Amniotic epithelial cell (primary cell): ENCODE measurements at places on chromosomes 11 and 22.

DNA sequence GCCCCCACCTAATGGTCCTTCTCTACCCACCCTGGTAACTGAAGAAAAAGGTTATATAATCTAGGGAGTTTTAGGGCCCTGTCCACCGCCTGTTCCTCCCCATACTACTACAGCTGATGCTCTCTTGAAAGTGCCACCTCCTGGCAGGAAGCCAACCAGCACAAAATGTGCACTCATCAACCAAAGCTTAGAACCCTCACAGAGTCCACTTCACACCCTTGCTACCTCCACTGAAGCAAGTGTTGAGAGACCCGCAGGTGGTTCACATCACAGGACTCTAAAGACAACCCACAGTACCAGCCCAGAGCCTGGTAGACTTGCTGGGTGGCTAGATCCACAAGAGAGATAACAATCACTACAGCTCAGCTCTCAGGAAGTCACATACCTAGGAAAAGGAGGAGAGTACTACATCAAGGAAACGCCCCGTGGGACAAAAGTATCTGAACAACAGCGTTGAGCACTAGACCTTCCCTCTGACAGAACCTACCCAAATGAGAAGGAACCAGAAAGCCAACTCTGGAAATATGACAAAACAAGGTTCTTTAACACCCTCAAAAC, 17.5 kb upstream of the OR10W1 start:
- no peak for DNase-seq

DNA sequence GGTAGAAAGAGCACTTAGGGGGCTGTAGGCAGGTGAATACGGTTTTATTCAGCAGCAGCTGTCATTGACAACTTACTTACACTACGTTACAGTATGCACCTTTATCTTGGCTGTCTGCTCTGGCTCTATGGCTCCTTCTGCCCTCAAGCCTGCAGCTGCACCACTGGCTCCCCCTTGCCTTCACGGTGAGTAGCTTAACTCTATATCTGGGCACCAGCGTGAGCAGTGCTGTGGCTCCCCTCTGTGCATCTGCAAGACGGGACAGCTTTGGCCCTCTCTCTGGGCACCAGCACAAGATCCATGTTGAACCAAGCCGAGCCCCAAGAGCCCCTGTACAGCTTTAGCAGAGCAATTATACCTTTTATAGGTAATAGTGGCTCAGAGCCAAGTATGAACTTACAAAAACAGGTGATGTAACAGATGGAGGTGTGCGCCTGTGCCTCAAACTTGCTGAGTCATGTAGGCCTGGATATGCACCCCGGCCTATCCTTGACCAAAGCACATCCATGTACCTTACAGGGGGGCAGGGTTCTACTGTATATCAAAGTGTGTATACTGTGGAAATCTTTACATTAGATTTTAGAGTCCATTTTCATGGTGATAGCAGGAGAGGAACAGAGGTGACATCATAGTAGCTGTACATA, 96.9 kb upstream of the CTSC start:
- DNase-seq: no peak

GRCh38 chr11:120932305-120932915, 91.5 kb upstream of the TBCEL start:
- DNase-seq: no peak

- DNase-seq: no peak
Measured at GRCh38 chr11:95922099-95922498, 1.8 kb downstream of the MTMR2 start.

DNA sequence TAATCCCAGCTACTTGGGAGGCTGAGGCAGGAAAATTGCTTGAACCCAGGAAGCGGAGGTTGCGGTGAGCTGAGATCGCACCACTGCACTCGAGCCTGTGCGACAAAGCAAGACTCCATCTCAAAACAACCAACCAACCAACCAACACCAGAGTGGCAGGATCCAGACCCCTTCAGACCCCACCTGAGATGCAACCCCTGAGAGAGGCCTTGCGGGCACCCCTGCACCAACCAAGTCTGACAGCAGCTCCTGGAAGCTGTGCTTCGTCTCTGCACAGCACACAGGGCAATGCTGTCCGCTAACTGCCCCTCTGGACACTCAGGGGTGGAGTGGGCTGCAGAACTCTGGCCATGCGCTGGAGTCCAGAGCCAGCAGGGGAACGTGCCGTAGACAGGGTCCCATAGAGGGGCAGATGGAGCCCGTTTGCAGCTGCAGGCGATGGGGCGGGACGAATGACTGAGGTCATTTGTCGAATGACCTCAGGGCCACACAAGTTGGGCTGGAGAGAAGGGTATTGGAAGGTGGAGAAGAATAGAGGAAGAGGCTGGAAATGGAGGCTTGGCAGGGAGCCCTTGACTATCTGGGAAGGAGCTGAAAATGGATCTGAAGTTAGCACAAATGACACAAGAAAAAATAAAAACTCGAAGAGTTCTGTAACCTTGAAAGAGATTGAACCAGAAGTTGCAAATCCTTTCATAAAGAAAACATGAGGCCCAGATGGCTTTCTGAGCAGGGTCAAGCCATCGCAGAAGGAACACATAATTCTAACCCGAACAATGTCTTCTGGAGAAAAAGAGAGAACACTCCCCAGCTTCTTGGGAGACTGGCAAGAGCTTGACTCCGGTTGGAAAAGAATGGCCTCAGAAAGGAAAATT, 199.7 kb downstream of the CTTN start:
- DNase-seq: no peak

DNA sequence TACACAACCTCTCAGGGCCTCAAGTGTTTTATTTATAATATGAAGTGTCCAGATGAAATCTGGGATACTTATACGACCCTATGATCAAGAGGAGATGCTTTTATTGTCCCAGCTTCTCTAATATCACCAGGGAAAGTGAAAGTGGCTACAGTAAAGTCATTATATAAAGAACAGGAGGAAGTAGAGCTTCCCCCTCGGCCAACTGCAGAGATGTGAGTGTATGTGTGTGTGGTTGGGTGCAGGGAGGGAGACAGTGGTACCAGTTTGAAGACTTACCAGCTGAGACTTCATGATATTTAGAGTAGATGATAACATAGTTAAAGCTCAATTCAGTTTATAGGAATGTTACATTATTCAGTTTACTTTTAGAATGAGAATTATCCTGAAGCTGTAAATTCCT, 373.6 kb upstream of the DDI1 start:
- no peak for DNase-seq

DNA sequence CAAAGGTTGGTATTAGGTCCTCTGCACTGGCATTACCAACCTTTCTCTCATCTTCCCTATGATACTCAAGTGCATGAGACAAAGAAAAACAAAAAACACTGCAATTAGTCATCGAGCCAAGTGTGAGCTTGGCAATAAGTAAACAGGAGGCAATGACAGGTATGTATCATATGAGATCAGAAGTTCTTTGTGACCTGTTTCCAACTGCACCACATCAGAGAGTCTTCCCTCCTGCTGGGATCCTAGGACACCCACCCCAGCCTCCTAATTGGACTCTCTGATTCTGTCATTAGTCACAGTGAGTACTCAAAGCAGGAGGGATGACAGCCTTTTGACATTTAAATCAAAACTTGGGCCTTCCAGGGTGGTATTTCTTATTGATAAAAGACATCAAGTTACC, 7.8 kb upstream of the JAML start:
- DNase-seq: no peak

DNA sequence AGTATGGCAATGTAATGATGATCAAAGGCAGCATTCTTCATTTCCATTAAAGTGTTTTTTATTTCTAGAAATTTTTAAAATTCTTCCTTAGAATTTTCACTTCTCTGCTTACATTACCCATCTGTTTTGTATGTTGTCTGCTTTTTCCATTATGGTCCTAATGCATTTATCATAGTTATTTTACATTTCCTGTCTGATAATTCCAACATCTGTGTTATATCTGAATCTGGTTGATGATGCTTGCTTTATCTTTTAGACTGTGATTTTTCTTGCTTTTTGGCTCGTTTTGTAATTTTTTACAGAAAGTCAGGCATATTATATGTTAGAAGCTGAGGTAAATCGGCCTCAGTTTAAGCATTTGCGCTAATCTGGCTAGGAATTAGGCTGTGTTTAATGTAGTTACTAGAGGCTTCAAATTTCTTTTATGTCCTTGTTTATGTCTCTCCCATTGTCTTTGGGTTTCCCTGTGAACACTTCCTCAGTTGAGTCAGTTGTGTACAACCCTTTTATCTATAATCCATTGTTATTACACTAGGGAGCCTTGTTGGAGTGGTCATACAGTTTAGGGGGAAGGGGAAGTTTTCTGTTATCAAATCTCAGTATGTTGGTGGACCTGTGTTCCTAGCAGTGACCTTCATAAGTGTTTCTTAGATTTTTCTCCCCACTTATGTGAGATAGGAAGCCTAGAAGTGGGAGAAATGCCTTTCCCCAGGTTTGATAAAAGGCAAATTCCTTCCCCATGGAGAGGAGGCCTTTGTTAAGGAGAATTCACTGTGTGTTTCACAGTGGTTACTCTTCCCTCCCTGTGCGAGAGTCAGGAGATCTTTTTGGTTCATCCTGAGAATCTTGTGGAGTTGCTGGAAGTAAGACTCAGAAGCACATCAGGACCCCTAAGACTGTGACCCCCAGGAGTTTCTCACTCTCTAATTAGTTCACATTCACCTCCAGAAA, 437.5 kb downstream of the INSC start:
- DNase-seq: no peak

GRCh38 chr22:46619240-46619829, 851 bp upstream of the GRAMD4 start:
- no peak for DNase-seq

DNA sequence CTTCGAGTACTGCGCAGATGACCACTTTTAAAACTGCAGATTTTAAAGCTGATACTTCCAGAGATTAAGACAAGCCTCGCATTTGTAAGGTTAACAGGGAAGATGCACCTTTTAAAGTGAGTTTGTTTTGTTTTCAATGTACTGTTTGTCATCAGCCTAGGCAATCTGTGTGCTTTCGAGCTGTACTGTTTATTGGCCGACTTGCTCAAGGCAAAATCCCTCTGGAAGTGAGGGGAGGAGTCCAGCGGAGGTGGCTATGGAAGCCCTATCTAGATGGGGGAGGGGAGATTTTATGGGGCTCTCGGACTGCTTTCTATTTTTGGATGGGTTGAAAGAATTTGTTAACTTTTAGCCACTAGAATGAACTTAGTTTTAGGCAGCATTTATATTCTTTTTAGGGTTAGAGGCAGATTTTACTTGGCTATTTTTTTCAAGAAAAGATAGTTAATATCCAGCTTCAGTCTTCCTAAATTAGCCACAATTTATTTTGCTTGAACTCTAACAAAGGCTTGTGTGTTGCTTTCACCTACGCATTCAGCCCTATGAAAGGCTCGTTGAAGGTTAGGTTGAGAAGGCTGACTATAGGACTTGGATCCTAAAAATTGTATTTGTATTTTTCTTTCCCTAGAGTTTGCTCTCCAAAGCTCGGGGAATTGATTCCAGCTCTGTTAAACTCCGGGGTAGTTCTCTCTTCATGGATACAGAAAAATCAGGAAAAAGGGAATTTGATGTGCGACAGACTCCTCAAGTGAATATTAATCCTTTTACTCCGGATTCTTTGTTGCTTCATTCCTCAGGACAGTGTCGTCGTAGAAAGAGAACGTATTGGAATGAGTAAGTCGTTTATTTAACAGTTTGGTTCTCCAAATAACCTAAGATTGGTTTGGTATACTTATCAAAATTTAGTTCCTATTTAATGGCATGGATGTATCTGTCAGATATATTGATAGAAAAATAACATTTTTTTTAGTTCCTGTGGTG, 2.1 kb downstream of the WEE1 start:
- DNase-seq: peak; percentile 89

- no peak for DNase-seq
Measured at GRCh38 chr11:114172055-114172861, 112.7 kb downstream of the ZBTB16 start.

DNA sequence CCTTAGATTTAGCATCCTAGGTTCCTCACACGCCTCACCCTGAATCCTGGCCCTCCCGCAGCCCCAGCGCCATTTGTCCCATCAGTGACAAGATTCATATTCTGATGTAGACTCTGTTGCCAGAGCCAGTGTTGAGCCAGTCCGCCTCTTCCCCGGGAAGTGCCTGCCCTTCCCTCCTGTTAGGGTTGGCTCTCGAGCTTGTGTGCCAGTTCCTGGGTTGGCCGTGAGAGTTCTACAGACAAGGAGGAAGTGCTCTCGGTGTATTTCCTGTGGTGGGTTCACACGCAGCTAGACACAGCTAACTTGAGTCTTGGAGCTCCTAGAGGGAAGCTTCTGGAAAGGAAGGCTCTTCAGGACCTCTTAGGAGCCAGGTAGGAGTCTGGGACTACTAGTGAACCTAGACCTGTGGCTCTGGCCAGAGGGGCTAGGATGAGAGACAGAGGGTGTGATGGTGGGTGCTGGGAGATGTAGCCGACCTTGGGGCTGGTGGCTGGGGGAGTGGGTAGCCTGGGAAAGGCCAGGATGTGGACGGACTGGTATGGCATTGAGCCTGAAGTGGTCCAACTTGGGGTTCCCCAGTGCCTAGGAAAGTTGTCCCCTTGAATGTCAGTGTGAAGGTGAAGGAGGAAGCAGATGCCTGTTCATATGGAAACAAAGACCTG, at the start of gene IL18BP:
TSS of gene IL18BP (plus strand) at position 261 of the 662 bp plus-strand sequence. CDS start 1,076 bp downstream, outside the sequence.
- DNase-seq: no peak

GRCh38 chr22:43446037-43446803, 34.4 kb downstream of the MPPED1 start:
- DNase-seq: no peak

DNA sequence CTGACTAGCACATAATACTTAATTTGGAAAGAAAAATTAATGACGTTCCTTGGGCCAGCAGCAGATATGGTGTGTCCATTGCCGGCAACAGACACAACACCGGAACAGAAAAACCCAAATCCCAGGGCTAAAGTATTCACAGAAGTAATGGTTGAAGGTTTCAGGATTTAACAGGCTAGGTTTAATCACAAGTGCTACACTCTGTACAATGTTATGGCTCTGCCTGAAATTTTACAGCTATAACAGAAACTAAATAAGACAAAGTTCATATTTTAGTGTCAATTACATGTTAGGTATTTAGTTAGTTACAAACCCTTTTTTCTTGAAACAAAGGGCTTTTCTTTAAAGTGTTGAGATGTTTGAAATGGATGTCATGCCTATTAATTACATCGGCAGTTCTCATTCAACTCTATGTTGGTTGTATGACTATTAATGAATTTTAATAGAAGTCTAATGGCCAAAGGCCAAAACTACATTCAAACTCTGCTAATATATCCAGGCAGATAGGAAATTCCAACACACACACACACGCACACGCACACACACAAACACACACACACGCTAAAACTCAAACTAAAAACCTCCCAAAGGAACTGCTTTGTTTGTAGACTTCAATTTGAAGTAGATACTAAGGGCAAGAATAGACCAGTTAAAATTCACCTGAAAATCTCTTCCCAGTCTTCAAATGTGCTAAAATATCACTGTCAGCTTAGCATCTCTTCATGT, 27.8 kb upstream of the CLNS1A start:
- no peak for DNase-seq

GRCh38 chr11:78060533-78060932, 3.1 kb upstream of the THRSP start:
- DNase-seq: no peak

- DNase-seq: no peak
Measured at GRCh38 chr11:94533696-94534630, 9.8 kb upstream of the FUT4 start.

DNA sequence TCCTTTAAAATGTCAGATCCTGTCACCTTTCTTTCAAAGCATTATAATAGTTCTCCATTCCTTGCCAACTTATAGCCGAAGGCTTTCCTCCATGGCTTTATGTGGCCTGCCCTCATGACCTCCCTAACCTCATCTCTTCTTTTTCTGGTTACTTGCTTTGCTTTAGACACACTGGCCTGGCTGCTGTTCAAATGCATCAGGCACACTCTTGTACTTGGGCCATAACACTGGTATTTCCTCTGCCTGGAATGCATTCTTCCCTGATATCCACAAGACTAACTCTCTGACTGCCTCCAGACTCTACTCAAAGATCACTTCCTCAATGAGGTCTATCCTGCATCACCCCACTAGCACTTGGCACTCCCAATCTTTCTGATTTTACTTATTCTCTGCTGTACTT, 710.3 kb downstream of the KCNA4 start:
- peak; percentile 89 for DNase-seq
